ENCODE measurements at places on chromosomes 4 and X.

DNA sequence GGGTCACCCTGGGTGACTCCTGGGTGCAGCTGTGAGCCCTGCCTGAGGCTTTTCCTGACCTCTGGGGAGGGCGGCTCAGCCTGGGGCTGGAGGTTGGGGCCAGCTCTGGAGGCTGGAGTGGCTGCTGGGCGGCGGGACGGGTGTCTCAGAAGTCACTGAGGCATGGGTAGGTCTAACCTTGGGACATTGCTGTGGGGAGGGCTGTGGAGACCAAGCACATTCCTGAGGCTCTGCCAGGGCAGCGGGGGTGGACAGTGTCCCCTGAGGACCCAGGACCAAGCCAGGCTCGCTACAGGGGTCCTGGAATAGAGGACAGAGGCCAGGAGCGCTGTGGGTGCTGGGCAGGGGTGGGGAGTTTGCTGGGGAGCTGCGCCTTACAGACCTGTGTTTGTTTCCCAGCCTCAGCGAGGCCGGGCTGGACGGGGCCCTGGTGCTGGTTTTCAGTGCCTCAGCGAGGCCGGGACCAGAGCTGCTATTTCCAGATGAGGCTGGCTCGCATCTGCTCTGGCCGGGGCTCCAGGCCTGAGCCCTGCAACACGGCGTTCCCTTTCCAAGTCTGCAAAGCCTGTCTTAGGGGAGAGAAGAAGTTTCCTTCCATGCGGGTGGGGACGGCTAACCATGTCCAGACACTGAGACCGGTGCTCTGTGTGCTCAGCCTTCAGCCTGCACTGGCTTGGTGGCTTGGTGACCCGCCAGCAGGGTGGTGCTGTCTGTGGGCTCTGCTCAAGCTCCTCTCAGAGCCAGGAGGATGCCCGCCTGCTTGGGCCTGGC, 3.0 kb upstream of the SLC25A6 start:
- DNase-seq = no peak

- DNase-seq = no peak
Observed at GRCh38 chr4:173001571-173001970, 167.0 kb upstream of the GALNT7 start.

GRCh38 chr4:80839281-80839680, 191.2 kb upstream of the BMP3 start:
- no peak for DNase-seq

DNA sequence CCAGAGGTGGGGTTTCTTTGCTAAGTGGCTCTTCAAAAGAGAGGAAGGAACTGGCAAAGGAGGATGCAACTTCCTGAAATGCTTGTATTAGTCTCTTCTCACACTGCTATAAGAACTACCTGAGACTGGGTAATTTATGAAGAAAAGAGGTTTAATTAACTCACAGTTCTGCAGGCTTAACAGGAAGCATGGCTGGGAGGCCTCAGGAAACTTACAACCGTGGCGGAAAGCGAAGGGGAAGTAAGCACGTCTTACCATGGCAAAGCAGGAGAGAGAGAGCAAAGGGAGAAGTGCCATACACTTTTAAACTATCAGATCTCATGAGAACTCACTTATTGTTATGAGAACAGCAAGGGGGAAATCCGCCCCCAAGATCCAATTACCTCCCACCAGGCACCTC, 505.7 kb downstream of the ZNF674 start:
- DNase-seq = no peak

- DNase-seq = no peak
Observed at GRCh38 chr4:156109943-156110900, 156.6 kb upstream of the CTSO start.

DNA sequence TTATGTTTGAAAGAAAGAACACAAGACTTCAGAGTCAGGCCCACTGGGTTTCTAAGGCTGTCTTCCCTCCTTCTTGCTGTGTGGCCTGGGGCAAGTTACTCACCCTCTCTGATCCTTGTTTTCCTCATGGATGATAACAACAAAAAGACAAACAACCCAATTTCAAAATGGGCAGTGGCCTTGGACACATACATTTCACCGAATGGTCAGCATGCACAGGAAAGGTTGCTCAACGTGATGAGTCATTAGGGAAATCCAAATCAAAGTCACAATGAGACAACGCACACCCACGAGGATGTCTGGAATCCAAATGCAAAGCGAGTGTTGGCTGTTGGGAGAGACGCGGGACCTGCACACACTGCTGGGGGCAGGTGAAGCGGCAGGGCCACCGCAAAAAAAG, 50.8 kb upstream of the PPP2R2C start:
- no peak for DNase-seq

DNA sequence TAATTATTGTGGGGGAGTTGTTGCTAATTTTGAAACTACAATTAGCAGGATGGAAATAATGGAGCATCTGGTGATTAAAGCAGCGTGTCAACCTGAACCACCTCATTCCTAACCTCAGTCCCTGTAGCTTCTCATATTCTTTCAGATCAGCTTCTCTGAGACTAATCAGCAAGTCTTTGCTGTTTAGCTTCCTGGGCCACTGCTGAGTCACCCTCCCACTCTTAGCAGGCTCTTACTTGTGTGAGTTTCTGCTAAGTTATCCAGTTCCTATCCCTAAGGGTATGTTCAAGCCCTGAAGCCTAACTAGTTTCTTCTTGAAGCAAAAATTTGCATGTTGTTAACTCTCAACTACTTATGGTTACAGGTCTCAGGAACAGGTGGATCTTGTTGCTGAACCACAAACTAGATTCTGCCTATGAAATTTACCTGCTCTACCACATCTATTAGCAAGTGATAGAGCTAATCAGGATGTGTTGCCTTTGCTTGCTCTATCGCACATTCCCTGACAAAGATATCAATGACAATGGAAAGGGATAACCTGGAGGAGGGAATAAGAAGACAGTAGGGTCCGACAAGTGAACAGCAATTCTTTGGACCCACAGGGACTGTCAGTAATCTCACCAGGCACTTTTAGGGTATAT, 134.2 kb downstream of the EIF4E start:
- peak; percentile 42 for DNase-seq

Data from stimulated activated naive CD8-positive, alpha-beta T cell treated with anti-CD3 and anti-CD28 coated beads, Interleukin-15, Interleukin-2, amounts not matched to agents 100 U/mL and 50 U/mL, for 24 hours (primary cell).